Left ventricle myocardium superior (tissue), 1 donor: ENCODE measurements at places on chromosomes 1 and 21.
A peak's percentile ranks its signal among the peaks of the same experiment; 100 is the strongest.

GRCh38 chr1:244349103-244349531 lies 102.6 kb downstream of the ADSS2 start:
- no peak for DNase-seq

DNA sequence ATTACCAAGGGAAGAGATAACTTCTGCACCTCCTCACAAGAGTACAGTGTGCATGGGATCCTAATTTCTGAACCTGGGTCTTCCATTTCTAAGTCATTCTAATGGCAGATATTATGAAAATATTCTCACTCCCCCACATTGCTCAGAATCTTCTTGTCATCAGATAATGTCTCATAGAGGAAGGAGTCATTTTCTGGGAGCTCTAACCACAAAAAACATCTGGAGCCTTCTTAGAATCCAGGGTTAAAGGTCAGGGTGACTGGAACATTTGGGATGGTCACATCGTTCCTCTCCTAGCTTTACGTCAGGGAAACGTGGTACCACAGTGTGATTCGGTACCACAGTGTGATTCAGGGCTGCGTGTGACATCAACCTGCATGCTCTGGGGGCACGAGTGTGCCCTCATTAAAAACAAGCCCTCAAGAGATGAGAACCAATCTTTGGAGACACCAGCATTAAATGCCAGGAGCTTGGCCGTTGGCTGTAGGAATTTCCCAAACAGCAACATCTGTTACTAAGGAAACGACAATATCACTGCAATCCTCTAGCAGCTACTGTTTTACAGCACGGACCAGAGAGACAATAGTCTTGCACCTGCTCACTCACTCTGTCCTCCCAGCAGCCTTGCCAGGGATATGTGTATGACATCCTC lies 179.1 kb downstream of the PSMG1 start:
- no peak for DNase-seq

DNA sequence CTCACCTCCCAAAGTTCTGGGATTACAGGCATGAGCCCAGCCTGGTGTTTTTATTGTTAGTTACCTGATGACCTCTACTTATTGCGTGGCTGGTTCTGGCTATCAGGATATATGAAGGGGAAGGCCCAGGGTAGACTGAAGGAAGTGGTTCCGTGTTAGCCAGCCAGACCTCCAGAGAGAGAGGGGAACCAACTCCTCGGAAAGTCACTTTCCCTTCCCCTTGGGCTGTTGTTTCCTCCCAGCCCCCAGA lies 2.5 kb upstream of the RCSD1 start:
- no peak for DNase-seq

GRCh38 chr1:1947493-1947892 lies 28.4 kb upstream of the TMEM52 start:
- DNase-seq: peak; percentile 25

DNA sequence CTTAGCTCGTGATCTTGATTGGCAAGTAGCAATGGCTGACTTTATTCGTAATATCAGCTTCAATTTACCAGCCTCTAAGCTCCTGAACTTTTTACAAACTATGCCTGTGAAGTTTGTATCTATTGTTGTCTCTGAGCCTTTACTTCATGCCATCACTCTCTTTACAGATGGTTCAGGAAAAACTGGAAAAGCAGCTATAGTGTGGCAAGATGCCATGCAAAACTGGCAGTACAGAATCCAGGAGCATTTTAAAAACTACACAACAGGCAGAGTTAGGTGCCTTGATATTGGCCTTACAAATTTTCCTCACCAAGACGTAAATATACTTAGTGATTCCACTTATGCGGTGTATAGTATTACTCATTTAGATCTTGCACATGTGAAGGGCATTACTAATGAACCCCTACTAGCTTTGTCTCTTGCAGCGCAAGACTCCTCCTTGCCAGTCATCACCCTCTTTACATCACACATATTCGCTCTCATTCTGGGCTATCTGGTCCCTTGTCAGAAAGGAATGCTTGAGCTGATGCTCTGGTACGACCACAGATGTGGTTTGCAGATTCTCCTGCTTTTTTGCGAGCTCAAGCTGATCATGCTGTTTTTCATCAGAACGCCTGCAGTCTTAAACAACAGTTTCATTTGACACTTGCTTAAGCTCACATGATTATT lies 36.3 kb downstream of the CLCA1 start:
- DNase-seq: no peak

- DNase-seq: no peak
Observed at GRCh38 chr1:66624412-66625060, 90.6 kb downstream of the SGIP1 start.

DNA sequence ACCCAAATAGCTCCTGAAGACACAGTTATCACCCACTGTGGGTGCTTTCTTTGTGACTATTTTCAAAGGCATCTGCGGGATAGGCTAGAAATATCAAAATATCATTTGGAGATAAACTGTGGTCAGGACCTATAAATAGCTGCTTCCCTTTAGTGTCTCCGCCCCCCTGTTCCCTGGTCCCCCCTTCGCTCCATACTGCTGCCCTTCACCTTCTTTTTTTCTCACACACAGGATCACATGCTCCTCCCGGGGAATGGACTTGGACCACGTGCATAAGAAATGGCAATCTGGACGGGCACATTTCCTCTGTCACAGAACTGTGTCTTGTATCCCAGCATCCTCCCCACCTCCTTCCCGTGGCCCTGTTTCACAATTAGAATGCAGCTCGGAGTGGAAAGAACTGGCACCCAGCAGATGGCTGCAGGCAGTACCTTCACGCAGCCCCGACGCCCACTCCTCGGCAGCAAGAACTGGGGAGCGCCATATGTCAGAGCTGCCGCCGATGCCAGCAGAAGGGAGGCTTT lies 68.8 kb upstream of the SSX2IP start:
- peak; percentile 32 for DNase-seq

DNA sequence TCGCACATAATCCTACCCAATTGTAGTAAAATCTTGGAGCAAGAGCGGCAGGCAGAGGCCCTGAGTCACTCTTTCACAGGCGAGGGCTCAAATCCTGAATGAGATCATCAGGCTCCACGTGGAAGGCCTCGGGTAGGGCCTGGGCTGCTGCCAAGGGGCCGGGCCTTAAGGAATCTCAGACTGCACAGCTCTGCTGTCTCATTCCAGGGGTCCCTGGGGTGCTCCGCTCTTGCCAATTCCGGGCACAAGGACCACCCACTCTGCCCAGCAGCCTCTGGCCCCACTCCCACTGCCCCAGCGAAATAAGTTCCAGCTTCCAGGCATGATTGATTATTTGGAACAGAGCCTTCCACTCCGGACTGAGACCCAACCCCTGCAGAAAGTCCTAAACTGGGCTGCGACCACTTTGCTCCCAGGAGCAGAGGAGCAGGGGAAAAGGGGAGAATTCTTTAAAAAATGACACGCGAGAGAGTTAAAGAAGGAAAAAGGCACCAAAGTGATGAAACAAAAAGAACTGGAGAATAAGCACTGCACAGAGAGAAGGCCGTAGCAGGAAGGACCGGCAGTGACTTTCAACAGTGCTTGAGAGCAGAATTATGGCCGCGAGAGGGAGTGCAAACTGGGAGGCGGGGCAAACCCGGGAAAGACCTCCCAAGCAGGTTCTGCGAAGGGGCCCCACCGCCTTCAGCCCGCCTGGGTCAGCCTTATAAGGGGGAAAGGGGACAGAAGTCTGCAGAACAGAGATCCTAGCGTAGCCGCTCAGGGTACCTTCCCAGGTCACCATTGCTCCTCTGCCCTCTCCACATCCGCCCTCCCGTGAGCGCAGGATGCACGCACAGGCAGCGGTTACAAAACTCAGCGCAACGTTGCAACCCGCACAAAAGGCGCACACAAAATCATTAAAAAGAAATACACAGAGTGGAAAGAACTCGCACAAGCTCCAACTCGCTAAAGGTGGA lies 2.0 kb downstream of the ADAMTS1 start:
- peak; percentile 96 for DNase-seq

- no peak for DNase-seq
Observed at GRCh38 chr1:186605762-186606350, 74.4 kb downstream of the PTGS2 start.

- no peak for DNase-seq
Observed at GRCh38 chr1:180572760-180573159, 14.0 kb downstream of the OVAAL start.

- no peak for DNase-seq
Observed at GRCh38 chr1:191714845-191715244, 443.4 kb upstream of the RGS18 start.

- DNase-seq: no peak
Observed at GRCh38 chr1:198902655-198903054, 263.8 kb downstream of the PTPRC start.

- no peak for DNase-seq
Observed at GRCh38 chr1:151947140-151947539, 37.8 kb upstream of the THEM4 start.
